Suppressor macrophage (primary cell): ENCODE measurements at places on chromosomes 13 and 19.
A peak's percentile ranks its signal among the peaks of the same experiment; 100 is the strongest.

GRCh38 chr13:44971656-44972595 lies 17.3 kb downstream of the NUFIP1 start:
- DNase-seq: no peak

GRCh38 chr19:43779820-43780219 lies 953 bp downstream of the KCNN4 start:
- DNase-seq: peak; percentile 49

GRCh38 chr19:42189133-42189532 lies 28.3 kb downstream of the DEDD2 start:
- no peak for DNase-seq

DNA sequence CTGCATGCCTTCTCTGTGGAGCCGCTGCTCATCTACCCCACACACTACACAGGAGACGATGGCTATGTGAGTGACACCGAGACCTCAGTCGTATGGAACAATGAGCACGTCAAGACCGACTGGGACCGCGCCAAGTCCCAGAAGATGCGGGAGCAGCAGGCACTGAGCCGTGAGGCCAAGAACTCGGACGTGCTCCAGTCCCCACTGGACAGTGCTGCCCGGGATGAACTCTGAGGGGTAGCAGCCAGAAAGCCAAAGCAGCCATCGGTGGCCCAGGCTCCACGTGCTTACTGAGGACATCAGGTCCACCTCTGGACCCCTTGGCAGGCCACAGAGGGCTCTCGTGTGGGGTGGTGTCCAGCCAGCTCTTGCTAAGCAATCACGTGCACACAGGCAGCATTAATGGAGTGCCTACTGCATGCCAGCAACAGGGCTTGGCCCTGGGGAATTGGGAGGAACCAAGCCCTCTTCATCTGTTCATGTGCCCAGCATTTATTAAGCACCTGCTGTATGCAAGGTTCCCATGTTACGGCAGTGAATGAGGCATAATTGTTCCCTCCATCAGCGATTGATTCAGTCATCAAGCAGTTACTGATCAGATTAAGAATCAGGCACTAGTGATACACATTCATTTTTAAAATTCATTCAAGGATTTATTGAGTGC lies 25.9 kb downstream of the COLGALT1 start:
- no peak for DNase-seq

DNA sequence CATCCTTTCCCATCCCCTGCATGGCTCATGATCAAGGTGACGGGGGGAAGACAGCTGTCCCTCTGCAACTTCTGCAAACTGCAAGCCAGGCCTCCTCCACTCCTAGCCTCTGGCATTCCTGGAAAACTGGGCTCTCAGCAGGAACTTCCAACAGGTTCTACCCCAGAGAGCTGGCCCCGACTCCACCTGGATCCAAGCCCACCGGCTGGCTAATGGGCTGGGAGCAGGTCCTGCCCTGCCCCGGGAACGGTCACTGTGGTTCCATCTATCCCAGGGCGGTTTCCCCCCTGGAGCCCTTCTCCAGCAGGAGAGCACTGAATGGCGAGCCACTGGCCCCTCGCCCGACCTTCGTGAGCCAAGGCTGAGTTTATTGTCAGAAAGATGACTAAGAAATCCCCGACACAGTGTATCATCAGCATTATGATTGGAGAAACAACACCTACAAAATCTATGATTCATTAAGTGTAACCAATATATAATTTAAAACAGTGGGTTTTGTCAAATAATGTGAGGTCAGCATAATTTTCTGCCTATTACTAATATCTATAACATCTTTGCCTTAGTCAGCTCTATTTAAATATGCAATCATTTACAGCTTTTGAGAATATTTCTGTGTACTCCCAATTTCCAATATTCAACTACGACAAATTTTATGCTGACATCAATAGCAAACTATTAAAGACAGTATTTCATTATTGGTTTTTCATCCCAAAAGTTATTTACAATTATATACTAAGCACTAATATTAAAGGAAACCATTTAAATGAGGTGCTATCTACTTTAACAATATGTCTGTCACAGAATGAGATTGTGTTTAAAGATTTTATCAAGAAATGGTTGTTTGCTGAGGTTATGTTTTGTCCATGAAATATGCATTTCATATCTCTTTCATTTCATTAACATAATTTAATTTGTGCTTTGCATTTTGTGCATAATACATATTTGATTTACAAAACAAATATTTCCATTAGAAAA lies 133.0 kb downstream of the URI1 start:
- DNase-seq: no peak

- no peak for DNase-seq
Measured at GRCh38 chr13:91323349-91323748, 24.1 kb upstream of the MIR17HG start.

- peak; percentile 46 for DNase-seq
Measured at GRCh38 chr19:1361601-1362386, 21.9 kb upstream of the NDUFS7 start.

DNA sequence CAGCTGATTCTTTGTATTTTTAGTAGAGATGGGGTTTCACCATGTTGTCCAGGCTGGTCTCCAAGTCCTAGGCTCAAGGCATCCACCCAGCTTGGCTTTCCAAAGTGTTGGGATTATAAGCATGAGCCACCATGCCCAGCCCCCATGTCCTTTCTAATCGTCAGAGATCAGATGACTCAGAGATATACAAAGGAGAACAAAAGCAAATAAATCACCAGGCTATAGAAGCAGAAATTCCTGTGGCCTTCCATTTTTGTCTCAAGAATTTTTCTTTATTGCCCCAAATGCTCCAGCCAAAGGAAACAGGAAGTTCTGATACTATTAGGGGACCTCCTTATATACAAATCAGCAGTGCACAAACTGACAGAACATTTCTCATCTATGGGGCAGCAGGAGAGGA lies 207.8 kb downstream of the RFC3 start:
- no peak for DNase-seq
